ENCODE measurements at places on chromosomes 16 and 17.

GRCh38 chr17:40417258-40417608 is 463 bp downstream of the TOP2A start:
- peak; percentile 44 for DNase-seq

GRCh38 chr17:80236911-80237310 is 16.7 kb downstream of the SLC26A11 start:
- DNase-seq = no peak

- no peak for DNase-seq
These were observed 604.7 kb upstream of the SOX9 start for GRCh38 chr17:71516149-71516548.

DNA sequence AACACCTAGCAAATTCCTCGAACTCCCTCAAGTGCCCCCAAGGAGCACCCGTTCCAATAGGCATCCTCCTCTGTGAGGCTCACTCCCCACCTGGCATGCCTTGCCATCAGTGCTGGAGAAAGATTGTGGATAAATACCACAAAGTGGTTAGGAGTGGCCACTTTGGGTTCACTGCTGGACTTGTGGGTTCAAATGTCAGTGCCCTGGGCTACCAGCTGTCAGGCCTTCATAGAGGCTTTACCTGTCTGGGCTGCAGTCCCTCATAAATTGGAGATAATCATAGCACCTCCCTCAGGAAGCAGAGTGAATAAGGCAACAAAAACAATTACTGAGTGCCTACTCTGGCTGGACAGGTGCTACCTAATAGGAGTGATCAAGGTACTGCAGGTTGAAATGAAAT is 1.5 kb upstream of the SYT17 start:
- DNase-seq = no peak

- DNase-seq = no peak
These were observed 841 bp downstream of the C16orf89 start for GRCh38 chr16:5064915-5065314.

GRCh38 chr16:63312346-63312745 is 1276.1 kb upstream of the CDH8 start:
- no peak for DNase-seq

DNA sequence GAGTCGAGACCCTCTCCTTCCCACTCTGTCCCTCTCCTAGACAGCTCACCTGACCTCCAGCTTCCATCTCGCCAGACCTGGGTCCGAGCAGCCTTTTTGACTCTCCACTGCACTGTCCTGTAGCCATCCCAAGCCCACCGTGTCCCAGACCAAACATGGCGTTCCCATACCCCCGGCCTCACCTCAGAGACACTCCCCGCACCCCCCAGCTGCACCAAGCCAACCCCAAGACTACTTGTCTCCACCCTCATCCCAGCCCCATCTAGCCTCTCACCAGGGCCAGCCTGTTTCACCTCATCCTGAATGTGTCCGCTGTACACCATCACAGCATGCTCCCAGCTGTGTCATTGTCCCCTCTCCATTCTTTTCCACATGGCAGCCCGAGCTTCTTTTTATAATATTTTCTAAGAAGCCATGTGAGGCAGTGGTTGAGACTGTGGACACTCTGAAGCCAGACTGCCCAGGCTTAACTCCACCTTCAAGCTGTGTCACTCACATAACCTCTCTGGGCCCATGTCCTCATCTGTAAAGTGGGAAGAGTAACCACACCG is 1.5 kb downstream of the MYO15A start:
- DNase-seq = no peak

- DNase-seq = no peak
These were observed 34.5 kb downstream of the HS3ST2 start for GRCh38 chr16:22848451-22848850.

All from HCEC 1CT (cell line).